Dermis microvascular lymphatic vessel endothelial cell (primary cell): ENCODE measurements at places on chromosomes 3 and 15. TPM values are rescaled to one million over a fixed set of nuclear protein-coding genes. Genes with fewer than 3 reads are reported as not detected.

The ARID3B gene
- 1.8 and 3.2 TPM in 2 replicates for total RNA-seq

The RSRC1 gene
- 23.0 and 24.3 TPM in 2 replicates for total RNA-seq

The ATP13A4 gene
- 0.13 TPM in 1 of 2 replicates, not detected in the other for total RNA-seq

DNA sequence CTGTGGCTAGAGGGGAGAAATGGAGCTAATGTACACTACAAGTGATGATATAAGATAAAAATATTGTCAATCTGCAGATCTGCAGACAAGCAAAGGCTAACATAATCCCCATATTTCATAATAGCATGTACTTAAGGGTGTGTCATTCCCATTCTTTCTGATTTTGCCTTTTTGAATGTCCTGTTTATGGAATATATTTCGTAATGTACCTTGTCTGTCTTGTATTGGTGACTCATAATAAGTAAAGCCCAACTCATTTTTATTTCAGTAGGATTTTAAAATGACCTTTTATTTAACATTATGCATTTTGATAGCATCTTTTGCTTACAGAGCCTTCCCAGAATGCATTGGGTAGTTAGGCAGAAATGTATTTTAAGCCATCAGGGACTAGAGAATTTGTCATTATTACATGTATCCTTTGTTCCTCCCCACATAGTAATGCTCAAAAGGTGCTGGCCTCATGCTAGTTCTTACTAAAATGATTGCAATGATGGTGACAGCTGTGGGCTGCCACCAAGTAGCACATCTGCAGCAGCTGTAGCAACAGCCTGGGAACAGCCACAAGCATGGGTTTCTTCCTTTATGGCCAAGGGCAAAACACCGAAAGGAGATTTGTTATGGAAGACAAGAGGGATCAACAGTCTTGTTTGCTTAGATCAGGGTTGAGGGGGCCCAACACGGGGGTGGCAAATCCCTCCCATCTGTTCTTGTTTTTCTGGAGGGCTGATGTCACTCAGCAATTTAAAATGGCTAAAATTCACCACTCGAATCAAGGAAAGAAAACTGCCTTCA is 188.5 kb downstream of the CADPS start:
- DNase-seq = no peak

DNA sequence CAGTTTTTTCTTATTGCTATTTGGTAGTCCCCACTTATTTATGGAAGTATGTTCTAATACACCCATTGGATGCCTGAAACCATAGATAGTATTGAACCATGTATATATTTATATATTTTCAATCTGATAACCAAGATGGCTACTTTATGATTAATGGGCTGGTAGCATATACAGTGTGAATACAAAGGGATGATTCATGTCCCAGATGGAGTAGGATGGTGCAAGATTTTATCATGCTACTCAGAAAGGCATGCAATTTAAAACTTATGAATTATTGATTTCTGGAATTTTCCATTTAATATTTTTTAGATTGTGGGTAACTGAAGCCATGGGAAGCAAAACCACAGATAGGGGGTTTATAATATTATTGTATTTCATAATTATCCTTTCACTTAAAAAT is 35.2 kb downstream of the AP4E1 start:
- no peak for DNase-seq

DNA sequence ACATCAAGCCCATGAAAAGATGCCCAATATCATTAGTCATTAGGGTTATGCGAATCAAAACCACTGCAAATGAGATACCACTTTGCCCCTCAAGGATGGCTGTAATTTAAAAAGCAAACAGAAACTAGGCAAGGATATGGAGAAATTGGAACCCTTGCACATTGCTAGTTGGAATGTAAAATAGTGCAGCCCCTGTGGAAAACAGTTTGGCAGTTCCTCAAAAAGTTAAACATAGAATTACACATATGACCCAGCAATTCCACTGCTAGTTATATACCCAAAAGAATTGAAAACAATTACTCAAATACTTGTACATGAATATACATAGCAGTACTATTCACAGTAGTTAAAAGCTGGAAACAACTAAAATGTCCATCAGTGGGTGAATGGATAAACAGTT is 186.8 kb upstream of the CGNL1 start:
- no peak for DNase-seq

DNA sequence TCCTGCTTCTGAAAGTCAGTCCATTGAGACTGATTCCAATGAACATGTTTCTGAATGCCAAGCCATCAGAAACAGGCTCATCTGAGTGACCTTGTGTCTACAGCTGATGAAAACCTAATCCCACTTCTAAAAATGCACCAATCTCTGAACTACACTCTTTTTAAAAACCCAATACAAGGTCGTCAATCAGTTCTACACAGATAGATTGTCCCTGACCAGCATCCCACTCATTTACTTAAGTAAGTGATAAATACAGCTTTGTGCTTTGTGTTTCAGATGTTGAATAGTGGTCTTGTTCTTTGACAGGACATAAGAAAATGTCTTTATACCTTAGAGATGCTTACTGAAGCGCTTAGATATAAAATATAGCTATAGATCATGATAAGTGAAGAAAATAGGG is 20.2 kb upstream of the SCG3 start:
- DNase-seq = no peak

DNA sequence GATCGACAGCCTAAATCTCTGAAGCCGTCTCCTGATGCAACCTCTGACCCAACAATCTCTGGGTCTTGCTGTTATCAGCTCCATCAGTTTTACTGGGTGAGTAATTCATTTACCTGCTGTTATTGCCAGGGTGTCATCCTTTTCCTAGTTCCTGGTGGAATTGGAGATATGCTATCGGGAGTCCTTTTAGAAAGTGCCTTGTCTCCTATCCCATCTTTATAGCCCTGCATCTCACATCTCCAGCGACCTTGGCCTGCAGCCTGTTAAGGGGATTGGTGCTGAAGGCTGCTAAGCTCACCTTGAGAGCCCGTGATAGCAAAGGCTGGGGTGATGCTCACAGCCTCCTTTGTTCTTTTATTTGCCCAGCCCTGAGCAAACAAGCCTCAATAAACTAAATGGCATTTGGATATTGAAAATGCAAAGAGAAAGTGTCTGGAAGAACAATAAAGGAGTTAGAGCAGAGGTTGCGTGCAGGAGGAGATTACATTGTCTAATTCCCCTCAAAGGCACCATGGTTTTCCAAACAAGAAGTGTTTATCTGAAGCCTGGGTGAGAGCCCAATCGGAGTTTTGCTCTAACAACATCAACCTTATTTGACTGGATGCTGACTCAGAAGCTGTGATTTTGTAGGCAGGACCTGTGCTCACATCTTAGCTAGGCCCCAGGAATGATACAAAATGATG is 101.8 kb downstream of the RPLP1 start:
- no peak for DNase-seq

DNA sequence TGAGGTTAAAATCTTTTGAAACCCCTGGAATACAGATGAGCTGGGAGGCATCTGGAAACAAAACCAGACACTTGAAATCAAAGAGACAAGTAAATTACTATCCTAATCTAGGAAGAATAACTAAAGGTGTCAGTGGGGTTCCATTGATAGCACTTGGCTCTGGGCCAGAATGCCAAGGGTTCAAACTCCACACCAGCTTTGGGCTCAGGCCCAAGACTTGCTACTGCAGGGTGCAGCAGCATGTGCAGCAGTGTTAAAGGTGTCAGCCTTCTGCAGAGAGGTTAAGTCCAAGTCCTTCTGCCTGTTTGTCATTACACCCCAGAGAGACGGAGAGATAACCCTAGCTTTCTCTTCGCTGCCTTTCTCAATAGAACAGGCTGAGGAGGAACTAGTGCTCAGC is 273.9 kb downstream of the TIGIT start:
- no peak for DNase-seq

DNA sequence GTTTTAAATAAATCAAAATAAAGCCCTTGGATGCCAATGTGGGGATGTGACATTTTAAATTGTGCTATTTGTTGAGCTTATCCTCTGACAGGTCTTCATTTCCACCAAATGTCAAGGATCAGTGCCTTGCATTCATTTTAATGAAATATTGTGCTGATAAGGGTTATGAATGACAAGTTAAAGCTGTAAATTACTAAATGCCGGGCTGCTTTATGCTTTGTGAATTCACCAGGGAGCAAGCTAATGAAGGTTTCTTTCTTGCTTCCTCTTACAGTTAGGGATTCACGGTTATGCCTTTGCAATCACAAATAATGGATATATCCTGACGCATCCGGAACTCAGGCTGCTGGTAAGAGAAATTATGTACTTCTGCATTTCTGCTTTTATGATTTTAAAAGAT is 81.7 kb downstream of the LRTM1 start:
- DNase-seq = no peak

- no peak for DNase-seq
Observed at GRCh38 chr15:91515188-91515754, 338.2 kb upstream of the SLCO3A1 start.

- no peak for DNase-seq
Observed at GRCh38 chr3:23489300-23490158, 286.4 kb downstream of the UBE2E2 start.

- DNase-seq = no peak
Observed at GRCh38 chr15:68230157-68231100, 901 bp upstream of the CLN6 start.

DNA sequence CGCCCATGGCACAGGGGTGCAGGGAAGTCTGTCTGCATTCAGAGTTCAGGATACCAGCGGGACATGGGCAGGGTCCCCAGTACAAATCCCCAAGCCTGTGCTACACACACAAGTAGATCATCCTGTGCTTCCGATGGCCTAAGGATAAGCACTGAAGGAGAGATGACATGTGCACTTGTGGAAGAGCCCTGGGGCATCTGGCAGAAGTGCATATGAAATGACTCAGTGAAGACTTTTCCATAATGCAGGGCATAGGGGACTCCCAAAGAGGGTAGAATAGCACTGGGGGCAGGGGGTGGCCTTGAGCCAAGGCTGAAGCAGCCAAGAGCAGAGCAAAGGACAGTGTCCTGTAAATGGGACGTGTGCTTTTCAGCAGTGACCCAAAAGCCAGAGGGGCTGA is 22.9 kb downstream of the ADAMTS17 start:
- no peak for DNase-seq
